ENCODE measurements at places on chromosomes 3 and 15.

GRCh38 chr3:140501061-140501769 is 176.6 kb upstream of the TRIM42 start:
- no peak for DNase-seq

GRCh38 chr3:179182902-179183301 is 34.7 kb downstream of the PIK3CA start:
- no peak for DNase-seq

- no peak for DNase-seq
Observed at GRCh38 chr3:182731764-182732163, 61.5 kb upstream of the ATP11B start.

DNA sequence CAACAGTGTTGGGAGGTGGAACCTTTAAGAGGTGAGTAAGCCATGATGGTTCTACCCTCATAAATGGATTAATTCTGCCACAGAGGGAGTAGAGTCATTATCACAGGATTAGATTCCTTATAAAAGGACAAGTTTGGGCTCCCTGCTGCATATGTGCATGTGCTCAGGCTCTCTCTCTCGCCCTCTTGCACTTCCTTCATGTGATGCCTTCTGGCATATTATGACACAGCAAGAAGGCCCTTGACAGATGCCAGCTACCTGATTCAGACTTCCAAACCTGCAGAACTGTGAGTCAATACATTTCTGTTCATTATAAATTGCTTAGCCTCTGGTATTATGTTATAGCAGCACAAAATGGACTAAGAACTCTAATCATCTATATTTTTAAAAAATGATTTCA is 205.3 kb downstream of the CTNNB1 start:
- no peak for DNase-seq

DNA sequence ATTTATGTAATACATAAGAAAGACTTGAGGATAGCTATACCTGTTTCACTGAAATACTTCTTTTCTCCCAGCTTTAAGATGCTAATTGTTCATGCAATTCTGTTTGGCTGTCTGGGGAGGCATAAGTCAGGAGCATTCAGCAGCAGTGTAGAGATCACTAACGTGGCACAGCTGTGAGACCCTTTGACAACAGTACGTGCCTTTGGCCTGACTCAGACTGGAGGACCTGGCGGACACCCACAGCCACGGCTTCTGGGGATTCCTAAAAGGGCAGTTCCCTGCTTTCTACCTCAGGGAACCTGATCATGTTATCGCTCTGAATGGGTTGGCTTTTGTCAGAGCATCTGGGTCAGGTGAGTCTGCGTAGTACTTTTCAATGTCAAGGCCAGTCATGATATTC is 295.0 kb upstream of the ICE2 start:
- DNase-seq: no peak
